ENCODE measurements at places on chromosomes 4 and X.

DNA sequence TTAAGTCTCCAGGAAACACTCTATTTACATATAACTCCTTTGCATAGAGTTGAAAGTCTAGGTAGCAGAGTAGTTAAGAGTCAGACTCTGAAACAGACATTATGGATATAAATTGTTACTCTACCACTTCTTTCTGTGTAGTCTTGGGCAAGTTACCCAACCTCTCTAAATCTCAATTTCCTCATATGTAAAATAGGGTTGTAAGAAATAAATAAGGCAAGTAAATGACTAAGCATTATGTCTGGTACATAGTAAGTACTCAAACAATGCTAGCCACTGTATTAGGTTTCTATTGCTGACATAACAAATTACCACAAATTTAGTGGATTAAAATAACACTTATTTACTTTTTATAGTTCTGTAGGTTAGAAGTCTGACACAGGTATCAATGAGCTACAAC, 394.1 kb downstream of the PRDM5 start:
- DNase-seq: no peak

- no peak for DNase-seq
Observed at GRCh38 chrX:124300405-124300804, 32.1 kb upstream of the TEX13D start.

DNA sequence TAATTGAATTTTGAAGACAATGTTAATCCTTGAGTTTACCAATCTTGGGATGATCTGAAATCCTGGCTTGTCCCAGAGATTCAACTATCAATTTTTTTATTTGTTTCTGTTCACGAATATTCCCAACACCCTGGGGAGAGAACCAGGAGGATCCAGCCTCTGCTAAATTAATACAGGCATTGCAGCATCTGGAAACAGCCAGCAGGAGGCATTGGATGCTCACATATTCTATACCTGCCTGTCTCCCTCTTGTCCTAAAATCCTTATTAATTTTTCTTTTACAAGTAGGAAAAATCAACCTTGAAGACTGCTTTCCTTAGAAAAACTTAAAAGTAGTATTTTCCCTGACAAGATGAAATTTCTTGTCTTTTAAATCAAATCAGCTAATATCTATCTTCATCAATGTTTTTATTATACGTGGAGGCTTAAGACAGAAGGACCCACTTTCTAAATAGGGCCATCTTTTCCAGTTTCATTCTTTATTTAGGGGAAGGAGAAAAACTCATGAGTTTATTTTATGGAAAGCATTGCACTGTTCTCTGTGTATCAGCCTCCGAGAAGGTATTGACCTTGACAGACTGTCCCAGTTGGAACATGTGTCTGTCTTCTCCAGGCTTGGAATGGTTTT, 102.4 kb downstream of the CLNK start:
- no peak for DNase-seq

- no peak for DNase-seq
Observed at GRCh38 chr4:84496331-84496705, 2.8 kb downstream of the NKX6-1 start.

DNA sequence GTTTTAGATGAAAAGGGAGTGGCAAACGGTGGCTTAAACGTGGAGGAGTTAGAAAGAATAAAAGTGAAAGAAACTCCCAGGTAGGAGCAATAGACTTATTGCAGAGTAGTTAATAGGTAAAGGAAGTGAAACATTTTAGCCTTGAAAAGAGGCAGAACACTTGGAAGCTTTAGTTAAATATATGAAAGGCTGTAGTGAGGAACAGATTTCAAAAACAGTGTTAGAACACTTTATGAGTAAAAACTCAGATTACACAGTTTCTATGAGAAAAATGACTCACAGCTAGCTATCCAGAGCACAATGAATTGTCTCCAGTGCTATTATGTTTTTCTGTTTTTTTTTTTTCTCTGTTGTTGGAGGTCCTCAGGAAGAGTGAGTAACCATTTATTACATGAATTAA, 45.8 kb downstream of the TACR3 start:
- DNase-seq: no peak

GRCh38 chr4:169189372-169189771, 81.4 kb downstream of the SH3RF1 start:
- DNase-seq: no peak

GRCh38 chr4:8254076-8254475, 15.5 kb upstream of the HTRA3 start:
- DNase-seq: no peak

- no peak for DNase-seq
Observed at GRCh38 chr4:24748758-24749350, 46.5 kb upstream of the SOD3 start.

DNA sequence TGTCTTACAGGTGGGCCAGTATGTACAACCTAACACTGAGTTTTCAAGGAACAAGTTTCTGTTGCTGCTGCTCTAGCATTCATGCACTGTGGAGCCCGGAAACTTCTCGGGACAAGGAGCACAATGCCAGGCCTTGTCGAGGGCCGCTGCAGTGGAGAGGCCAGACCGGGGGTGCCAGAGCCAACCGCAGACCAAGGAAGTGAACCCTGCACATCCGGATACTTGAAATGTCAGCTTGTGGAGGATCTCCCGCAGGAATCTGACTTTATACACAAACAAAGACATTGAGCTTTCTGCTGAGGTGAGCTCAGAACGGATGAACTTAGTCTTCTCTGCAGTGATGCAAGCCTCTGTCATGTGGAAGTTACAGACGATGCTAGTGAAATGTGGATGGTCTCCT, 99.5 kb downstream of the ZNF827 start:
- no peak for DNase-seq

- DNase-seq: peak; percentile 4
Observed at GRCh38 chr4:67087897-67088296, 457.4 kb downstream of the CENPC start.

DNA sequence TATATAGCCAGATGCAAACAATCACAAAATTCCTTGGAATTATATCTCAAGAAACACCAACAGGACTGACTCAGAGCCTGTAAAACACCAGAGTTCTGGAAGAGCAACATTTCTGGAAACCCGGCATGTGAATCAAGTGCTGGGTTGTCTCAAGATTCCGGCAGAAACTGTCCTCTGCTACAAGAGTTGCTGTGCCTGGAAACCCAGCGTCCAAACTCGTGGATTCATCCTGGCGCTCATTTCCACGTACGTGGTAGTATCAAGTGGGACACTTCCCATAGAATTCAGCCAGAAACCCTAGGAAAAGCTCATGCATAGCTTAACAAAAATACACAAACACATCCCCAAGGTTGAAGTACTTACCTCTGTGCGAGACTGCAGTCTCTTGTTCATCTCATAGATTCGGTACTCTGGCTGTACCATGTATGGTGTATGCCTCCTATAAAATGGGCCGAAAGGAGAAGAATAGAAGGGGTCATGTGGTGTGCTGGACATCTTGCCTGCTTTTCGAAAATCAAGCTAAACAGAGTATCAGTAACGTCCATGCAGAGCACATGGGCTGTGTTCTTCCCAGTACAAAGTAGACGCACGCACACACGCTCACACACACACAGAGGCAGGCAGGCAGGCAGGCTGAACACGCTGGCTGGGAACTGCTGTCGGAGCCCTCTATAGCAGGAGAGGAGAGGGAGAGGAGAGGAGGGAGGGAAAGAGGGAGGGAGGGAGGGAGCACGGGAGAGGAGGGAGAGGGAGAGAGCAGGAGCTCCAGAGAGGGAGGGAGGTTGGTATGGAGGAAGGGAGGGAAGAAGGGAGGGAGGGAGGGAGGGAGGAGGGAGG, at the start of gene LDB2:
Gene LDB2 (minus strand): TSS at position 655 of the 837 bp plus-strand sequence.
- no peak for DNase-seq

DNA sequence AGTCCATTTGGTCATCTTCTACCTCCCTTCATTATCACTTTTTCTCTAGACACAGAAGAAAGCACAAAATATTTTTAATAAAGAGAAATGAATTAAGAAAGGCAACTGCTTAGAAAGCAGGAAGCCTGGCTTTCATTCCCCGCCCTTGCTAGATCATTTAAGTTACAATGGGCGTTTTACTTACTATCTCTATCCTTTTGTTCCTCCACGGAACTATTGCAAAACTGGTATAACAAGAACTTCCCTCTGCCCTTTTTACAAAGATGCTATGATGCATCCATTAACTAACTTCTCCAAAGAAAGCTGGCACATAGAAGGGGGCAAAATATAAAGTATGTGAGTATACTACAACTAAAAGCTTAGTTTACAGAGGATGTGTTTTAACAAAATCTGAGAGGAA, 434.5 kb upstream of the FTHL17 start:
- no peak for DNase-seq

GRCh38 chrX:17242470-17242869, 132.5 kb upstream of the NHS start:
- peak; percentile 1 for DNase-seq
